ENCODE measurements at places on chromosomes 11 and 22.

DNA sequence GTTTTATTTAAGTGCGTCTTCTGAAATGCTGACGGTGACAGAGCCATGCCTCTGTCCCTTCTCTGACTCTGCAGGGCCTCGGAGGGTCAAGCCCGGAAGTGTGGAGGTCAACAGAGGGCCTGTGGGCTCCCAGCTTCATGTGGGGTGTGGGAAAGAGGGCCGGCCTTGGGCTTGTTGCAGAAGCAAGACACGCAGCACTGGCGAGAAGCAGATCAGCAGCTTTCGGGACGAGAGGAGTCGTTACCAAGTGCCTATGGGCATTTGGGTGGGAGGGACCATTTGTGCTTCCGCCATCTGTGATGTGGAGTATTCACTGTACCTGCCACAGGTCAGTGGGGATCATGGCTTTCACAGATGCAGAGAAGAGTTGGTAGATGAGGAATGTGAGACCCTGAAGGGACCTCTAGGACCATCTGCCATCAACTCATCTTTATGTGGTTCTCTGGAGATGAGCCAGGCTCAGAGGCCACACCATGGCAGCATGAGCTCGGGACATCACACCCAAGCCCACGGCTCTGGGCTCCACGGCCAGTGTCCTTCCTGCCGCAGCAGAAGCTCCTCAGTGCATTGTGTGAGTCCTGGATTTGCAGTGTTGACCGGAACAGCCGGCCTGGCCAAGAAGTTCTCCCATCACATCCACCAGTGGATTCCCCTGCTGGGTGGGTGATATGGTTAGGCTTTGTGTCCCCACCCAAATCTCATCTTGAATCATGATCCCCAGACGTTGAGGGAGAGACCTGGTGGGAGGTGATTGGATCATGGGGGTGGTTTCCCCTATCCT is 590.7 kb downstream of the TBC1D22A start:
- no peak for DNase-seq

- no peak for DNase-seq
Observed at GRCh38 chr11:76459299-76459698, 14.5 kb downstream of the EMSY start.

DNA sequence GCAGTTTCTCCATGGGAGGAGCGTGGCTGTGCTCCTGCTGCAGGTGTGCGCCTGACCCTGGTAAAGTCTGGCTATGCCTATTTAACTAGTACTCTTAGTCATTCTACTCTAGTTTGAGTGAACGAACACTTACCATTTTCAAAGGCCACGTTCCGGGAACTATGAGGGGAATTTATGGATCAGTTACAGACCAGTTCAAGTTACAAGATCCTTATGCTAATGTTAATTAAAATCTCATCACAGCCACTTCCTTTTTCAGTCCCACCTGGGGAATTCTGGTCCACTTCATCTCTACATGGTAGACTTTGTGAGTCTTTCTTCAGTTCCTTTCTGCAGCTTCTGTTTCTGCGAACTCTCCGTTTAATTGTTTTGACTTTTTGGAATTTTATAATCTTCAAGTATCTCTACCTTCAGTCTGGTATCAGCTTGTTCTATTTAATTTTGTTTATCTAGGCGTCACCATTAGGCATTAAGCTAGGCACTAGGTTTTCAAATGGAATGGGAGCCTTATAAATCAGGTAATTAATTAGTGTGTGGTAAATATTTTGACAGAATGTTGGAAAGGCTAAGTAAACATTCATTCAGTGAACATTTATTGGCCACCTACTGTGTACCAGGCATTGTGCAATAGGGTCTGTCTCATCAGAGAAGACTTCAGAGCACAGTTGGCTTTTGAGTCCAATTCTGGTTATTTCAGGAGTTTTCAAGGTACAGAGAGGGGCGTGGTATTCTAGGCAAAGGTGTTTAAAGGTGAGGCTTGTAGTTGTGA is 78.9 kb downstream of the GRK3 start:
- DNase-seq: no peak

DNA sequence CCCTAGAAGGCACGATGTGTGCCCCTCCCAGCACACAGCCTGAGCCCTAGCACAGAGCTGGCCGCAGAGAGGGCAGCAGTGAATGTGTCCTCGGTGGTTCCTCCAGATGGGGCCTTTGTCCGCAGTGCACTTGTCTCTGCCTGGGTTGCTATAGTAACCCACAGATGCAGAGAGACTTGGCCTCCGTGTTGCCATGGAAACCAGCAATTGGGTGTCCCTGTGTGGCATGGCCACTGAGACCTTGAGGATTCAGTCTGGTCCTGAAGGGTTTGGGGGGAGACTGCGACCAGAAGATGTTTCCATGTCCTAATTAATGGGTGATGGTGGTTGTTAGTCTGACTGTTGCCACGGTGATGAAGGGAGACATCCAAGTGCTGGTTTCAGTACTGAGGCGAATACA is 42.6 kb upstream of the TUB start:
- no peak for DNase-seq

DNA sequence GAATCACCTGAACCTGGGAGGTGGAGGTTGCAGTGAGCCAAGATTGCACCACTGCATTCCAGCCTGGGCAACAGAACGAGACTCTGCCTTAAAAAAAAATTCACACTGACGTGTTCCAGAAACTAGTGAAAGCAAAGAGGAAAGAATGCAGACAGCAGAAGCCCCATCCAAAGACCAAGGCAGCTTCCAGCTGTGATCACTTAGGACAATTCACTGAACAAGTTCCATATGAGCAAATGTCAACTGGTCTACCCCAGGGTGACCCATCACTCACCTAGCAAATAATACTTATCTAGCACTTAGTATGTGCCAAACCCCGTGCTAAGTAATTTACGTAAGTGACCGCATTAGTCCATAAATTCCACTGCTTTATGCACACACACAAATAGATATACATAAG is 138.9 kb downstream of the LARGE1 start:
- peak; percentile 40 for DNase-seq

DNA sequence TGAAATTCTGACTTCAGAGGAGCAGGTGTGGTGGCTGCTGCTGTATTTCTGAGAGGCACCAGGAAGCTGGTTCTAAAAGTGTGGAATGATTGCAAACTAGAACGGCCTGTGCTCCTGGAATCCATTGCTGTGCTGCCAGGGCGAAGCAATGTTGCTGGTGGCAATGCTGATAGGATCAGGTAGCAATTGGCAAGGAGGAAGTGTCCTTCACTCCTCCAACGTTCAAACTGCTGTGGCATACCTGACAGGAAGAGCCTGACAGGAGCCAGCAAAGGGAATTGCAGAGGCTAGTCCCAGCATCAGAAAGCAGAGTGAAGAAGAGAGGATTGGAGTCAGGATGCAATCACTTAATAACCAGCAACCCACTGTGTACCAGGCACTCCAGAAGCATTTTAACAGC is 118.2 kb downstream of the FAR1 start:
- no peak for DNase-seq

GRCh38 chr22:35567351-35568141 is 26.9 kb downstream of the RASD2 start:
- DNase-seq: no peak

Data from fibroblast of skin of right quadriceps (primary cell).